ENCODE measurements at places on chromosomes 5 and 9. TPM values are rescaled to one million over a fixed set of nuclear protein-coding genes. Genes with fewer than 3 reads are reported as not detected.

- H3K36me3 ChIP-seq: peaks cover 17% of the 10 kb centered on the region
- peaks cover 20% of the 10 kb centered on the region for H3K4me1 ChIP-seq
- H3K27me3 ChIP-seq: no peaks in the 10 kb centered on the region
- DNase-seq: no peak
- no peak overlapping the region for H3K4me3 ChIP-seq
- H3K27ac ChIP-seq: no peak overlapping the region
Measured at GRCh38 chr5:173018358-173018757, 34.8 kb downstream of the ATP6V0E1 start.

- H3K27ac ChIP-seq: no peak overlapping the region
Measured at GRCh38 chr9:136090768-136091581, 4.1 kb downstream of the NACC2 start.

- no peak overlapping the region for H3K27ac ChIP-seq
- H3K4me3 ChIP-seq: no peak overlapping the region
- H3K4me1 ChIP-seq: peaks cover 14% of the 10 kb centered on the region
- peaks cover 38% of the 10 kb centered on the region for H3K27me3 ChIP-seq
Measured at GRCh38 chr9:14325147-14325546, 11.2 kb upstream of the NFIB start.

DNA sequence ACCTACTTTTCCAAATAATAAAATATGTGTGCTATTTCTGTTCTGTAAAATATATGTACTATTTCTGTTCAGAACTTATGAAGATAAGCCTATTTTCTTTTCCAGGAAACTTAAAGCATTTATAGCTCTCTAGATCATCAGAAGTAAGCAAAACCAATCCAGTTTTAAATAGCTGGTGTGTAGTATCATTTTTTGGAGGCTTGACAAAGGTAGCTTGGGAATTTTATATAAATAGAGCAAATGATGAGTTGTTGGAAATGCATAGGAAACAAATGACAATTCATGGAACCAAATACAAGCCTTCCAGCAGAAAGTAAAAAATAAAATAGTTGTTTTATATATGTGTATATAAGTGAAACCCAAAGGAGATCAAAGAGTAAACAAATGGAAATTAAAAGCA is 1038.1 kb upstream of the ARRDC3 start:
- no peak overlapping the region for H3K27ac ChIP-seq
- no peak for DNase-seq
- H3K27me3 ChIP-seq: no peaks in the 10 kb centered on the region
- peaks cover 4% of the 10 kb centered on the region for H3K36me3 ChIP-seq
- no peaks in the 10 kb centered on the region for H3K4me1 ChIP-seq

- H3K4me1 ChIP-seq: peaks cover 10% of the 10 kb centered on the region
- peaks cover 19% of the 10 kb centered on the region for H3K27me3 ChIP-seq
- H3K4me3 ChIP-seq: no peak overlapping the region
Measured at GRCh38 chr9:124774129-124774978, 2.6 kb upstream of the OLFML2A start.

GRCh38 chr9:137214620-137215019 is 7.4 kb downstream of the RNF208 start:
- no peak overlapping the region for H3K4me3 ChIP-seq
- H3K27ac ChIP-seq: no peak overlapping the region
- DNase-seq: no peak
- H3K4me1 ChIP-seq: peaks cover 10% of the 10 kb centered on the region

- H3K27me3 ChIP-seq: peaks cover 4% of the 10 kb centered on the region
- DNase-seq: no peak
- H3K4me3 ChIP-seq: no peak overlapping the region
- no peak overlapping the region for H3K27ac ChIP-seq
Measured at GRCh38 chr5:167001246-167001645, 1290.2 kb upstream of the WWC1 start.

PCDHA13 gene
- 3.9 TPM for total RNA-seq

- H3K4me1 ChIP-seq: peaks cover 6% of the 10 kb centered on the region
- H3K27me3 ChIP-seq: no peaks in the 10 kb centered on the region
- H3K36me3 ChIP-seq: peaks cover 1% of the 10 kb centered on the region
- H3K4me3 ChIP-seq: no peak overlapping the region
Measured at GRCh38 chr5:11803436-11803835, 100.8 kb downstream of the CTNND2 start.

SPARC gene
- 55.2 TPM for total RNA-seq

GRCh38 chr5:56420323-56420722 is 187.2 kb upstream of the ANKRD55 start:
- H3K27me3 ChIP-seq: no peaks in the 10 kb centered on the region
- H3K4me1 ChIP-seq: peaks cover 15% of the 10 kb centered on the region
- H3K4me3 ChIP-seq: no peak overlapping the region

DNA sequence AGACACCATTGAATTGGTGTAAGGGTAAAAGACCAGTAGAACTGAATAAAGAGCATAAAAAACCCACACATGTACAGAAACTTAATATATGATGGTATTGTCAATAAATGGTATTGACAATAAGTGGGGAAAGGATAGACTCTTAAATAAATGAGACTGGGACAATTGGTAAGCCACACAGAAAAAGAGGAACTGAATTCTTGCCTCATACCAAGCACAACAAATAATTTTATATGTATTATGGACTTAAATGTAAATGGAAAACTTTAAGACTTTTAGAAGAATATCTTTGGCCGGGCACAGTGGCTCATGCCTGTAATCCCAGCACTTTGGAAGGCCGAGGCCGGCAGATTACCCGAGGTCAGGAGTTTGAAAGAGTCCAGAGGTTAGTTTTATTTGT is 37.9 kb upstream of the PPP2CA start:
- H3K36me3 ChIP-seq: peaks cover 3% of the 10 kb centered on the region
- H3K4me1 ChIP-seq: no peaks in the 10 kb centered on the region
- no peak overlapping the region for H3K27ac ChIP-seq
- no peaks in the 10 kb centered on the region for H3K27me3 ChIP-seq

GRCh38 chr9:33165263-33166151 is 1.6 kb downstream of the B4GALT1 start:
- H3K27ac ChIP-seq: peak overlapping the region; percentile 92
- DNase-seq: no peak
- peak overlapping the region; percentile 80 for H3K4me3 ChIP-seq
- peaks cover 63% of the 10 kb centered on the region for H3K4me1 ChIP-seq

VAV2 gene
- total RNA-seq: 82.8 TPM

- H3K4me3 ChIP-seq: no peak overlapping the region
- H3K27ac ChIP-seq: no peak overlapping the region
- no peaks in the 10 kb centered on the region for H3K4me1 ChIP-seq
- H3K27me3 ChIP-seq: no peaks in the 10 kb centered on the region
- DNase-seq: no peak
- H3K36me3 ChIP-seq: no peaks in the 10 kb centered on the region
Measured at GRCh38 chr9:14935106-14935751, 25.0 kb upstream of the FREM1 start.

GRCh38 chr9:134391319-134392231 is 65.3 kb downstream of the RXRA start:
- no peak for DNase-seq
- H3K27ac ChIP-seq: no peak overlapping the region
- no peak overlapping the region for H3K4me3 ChIP-seq
- no peaks in the 10 kb centered on the region for H3K36me3 ChIP-seq
- no peaks in the 10 kb centered on the region for H3K27me3 ChIP-seq

CCDC171 gene
- total RNA-seq: 5.1 TPM

Data from progenitor cell of endocrine pancreas (in vitro differentiated cells).